ENCODE measurements at places on chromosomes 4 and X. TPM values are rescaled to one million over a fixed set of nuclear protein-coding genes. Genes with fewer than 3 reads are reported as not detected.

Gene MSANTD1
- 0.99 TPM for total RNA-seq

DNA sequence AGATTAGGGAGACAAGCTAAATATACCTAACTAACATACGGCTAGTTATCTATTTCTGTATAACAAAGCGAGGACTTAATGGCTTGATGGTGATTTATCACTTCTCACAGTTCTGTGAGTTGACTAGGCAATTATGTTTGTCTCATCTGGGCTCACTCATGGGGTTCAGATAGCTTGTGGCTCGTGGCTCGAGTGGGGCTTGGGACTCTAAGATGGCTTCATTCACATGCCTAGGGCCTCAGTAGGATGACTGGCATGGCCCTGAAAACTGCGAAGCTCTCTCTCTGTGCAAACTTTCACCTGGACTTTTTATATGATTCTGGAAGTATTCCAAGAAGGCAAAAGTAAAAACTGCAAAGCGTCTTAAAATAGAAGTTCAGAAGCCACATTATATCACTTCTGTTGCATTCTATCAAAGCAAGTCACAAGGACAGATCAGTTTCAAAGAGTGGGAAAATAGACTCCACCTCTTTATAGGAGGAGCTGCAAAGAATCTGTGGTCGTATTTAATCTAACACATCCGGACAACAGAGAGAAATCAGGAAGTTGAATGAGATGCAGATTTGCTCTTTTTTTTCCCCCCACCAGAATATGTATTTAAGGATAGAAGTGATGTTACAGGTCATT is 491.2 kb downstream of the INPP4B start:
- no peak for DNase-seq

DNA sequence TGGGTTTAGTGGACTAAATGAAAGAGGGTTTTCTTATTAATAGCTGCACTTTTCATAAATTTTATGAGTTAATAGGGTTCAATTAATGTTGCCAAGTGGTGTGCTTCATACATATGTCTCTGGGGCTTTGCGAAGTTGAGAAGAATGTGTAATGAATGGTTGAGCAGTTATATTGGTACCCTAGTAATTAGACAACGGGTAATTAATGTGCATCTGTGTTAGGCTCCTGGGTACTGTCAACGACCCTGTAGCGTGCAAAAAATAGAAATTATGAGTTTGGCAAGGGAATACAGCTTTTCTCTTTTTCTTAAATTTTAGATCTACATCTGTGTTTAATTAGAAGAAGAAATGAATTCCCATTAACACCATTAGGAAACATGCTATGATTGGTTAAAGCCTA is 1027.7 kb downstream of the ARAP2 start:
- DNase-seq, result no peak

Gene PABPC5
- total RNA-seq, result 1.7 TPM

Measured in WTC11 (cell line).